ENCODE measurements at places on chromosomes 11 and 22.

- no peak for DNase-seq
- H3K4me3 ChIP-seq: no peak overlapping the region
- no peaks in the 10 kb centered on the region for H3K36me3 ChIP-seq
- H3K4me1 ChIP-seq: peaks cover 5% of the 10 kb centered on the region
- H3K27me3 ChIP-seq: no peaks in the 10 kb centered on the region
These were observed 123.6 kb downstream of the CCDC34 start for GRCh38 chr11:27239305-27239942.

- H3K4me1 ChIP-seq: no peaks in the 10 kb centered on the region
- DNase-seq: peak; percentile 32
- H3K4me3 ChIP-seq: peak overlapping the region; percentile 96
- no peaks in the 10 kb centered on the region for H3K27me3 ChIP-seq
These were observed 1.2 kb upstream of the FCHSD2 start for GRCh38 chr11:73143126-73143838.

DNA sequence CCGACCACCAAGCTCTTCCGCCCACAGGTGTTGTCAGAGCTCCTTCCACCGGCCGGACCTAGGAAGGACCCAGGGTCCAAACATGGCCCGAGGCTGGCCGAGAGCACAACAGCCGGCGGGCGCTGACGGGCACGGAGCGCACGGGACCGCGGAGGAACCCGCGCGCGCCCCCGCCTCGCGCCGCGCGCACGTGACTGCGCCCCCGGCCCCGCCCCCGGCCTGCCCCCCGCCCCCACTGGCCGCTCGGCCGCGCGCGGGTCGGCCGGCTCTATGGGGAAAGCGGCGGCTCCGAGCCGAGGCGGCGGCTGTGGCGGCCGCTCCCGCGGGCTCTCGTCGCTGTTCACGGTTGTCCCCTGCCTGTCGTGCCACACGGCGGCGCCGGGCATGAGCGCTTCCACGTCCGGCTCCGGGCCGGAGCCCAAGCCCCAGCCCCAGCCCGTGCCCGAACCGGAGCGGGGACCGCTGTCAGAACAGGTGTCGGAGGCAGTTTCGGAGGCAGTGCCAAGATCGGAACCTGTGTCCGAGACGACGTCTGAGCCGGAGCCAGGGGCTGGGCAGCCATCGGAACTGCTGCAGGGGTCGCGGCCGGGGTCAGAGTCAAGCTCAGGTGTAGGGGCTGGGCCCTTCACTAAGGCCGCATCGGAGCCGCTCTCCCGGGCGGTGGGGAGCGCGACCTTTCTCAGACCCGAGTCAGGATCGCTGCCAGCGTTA is at the start of gene OSBP2:
Gene OSBP2, plus strand, starts transcription at position 235 of the 711 bp plus-strand sequence. Its CDS starts 36 bp downstream, at position 271.
- no peaks in the 10 kb centered on the region for H3K27me3 ChIP-seq
- peak within 1 kb of the TSS; percentile 23 for H3K4me3 ChIP-seq
- no peaks in the 10 kb centered on the region for H3K4me1 ChIP-seq
- peak within 1 kb of the TSS; percentile 73 for H3K27ac ChIP-seq

DNA sequence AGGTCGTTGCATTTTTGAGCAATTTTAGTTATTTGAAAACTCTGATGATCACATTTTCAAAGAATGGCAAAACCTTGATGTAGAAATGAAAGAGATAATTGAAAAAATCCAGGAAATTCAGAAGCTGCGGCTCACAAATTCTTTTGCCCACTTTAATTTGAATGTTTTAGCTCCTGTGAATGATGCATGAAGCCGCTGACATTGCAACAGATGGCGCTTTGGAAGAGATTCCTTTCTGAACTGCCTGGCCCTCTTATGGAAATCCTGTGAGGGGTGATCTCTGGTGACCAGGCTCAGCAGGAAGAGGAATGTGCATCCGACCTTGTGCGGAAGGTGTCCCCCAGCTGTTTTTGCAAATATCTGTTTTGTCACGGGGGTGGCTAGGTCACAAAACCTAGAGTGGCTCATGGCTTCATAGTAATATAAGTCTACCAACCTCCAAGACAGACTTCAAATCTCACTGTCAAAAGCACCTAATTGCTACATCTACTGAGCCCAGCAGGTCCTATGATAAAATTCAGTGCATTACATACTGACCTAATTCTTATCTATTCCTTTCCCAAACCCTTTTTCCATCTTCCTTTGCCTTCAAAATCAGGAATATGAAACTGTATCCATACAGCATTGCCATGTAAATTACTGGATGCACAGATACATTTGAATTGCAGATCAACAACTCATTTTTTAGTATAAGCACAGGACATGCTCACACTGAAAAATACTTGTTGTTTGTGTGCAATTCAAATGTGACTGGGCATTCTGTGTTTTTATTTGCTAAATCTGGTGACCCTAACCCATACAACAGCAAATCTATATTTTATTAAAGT is 412.7 kb downstream of the ETS1 start:
- H3K27ac ChIP-seq: no peak overlapping the region
- no peaks in the 10 kb centered on the region for H3K36me3 ChIP-seq
- no peaks in the 10 kb centered on the region for H3K4me1 ChIP-seq

- no peak for DNase-seq
- H3K27me3 ChIP-seq: no peaks in the 10 kb centered on the region
- H3K27ac ChIP-seq: no peak overlapping the region
- no peaks in the 10 kb centered on the region for H3K4me1 ChIP-seq
- H3K36me3 ChIP-seq: no peaks in the 10 kb centered on the region
These were observed 12.9 kb upstream of the CRKL start for GRCh38 chr22:20904008-20904979.

GRCh38 chr11:83480251-83480650 is 194.1 kb upstream of the CCDC90B start:
- no peak for DNase-seq
- no peaks in the 10 kb centered on the region for H3K27me3 ChIP-seq
- H3K4me3 ChIP-seq: no peak overlapping the region
- H3K27ac ChIP-seq: no peak overlapping the region
- H3K4me1 ChIP-seq: no peaks in the 10 kb centered on the region

GRCh38 chr11:66857234-66857926 is 516 bp downstream of the LRFN4 start:
- H3K27ac ChIP-seq: peak overlapping the region; percentile 18
- H3K36me3 ChIP-seq: no peaks in the 10 kb centered on the region
- H3K4me3 ChIP-seq: peak overlapping the region; percentile 35
- H3K27me3 ChIP-seq: no peaks in the 10 kb centered on the region

DNA sequence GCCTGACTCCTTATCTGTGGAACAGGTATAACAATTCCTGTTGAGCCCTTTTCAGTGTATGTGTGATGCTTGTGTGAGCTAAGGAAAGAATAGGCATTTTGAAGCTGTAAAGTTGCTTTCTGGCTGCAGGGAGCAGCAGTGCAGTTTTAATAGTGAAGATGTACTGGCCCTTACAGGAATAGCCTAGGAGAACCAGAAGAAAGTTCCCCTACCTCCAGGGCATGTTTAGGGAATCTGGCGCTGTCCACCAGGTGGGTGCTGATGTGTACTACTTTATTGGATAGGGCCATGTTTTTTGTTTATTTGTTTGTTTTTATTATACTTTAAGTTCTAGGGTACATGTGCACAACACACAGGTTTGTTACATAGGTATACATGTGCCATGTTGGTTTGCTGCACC is 11.5 kb downstream of the BMAL1 start:
- H3K27ac ChIP-seq: no peak overlapping the region
- no peaks in the 10 kb centered on the region for H3K36me3 ChIP-seq
- H3K27me3 ChIP-seq: no peaks in the 10 kb centered on the region
- no peak for DNase-seq

- H3K27me3 ChIP-seq: no peaks in the 10 kb centered on the region
- no peak overlapping the region for H3K4me3 ChIP-seq
- no peak overlapping the region for H3K27ac ChIP-seq
- peak; percentile 15 for DNase-seq
- no peaks in the 10 kb centered on the region for H3K4me1 ChIP-seq
These were observed 1.0 kb upstream of the PANX1 start for GRCh38 chr11:94127638-94128037.

DNA sequence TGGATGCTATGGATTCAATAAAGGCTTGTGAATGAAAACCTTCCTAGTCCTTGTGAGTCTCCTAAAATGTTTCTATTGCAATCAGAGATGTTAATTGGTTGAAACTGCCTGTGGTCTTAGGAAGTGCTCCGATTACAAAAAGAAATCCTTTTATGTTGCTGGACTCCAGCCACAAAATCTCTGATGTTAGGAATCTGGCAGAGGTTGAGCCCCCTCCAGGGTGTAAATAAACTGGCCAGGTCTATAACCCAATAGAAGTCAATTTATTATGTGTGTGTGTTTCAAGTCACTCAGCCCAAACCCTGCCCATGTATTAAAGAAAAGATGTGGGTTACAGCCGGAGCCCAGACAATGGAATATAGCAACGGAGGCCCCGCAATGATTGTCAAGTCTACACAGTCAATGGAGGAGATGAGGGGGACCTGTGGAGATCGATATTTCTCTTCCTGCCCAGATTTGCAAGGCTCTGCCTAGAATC is 218.1 kb upstream of the SORL1-AS1 start:
- DNase-seq: no peak
- no peaks in the 10 kb centered on the region for H3K27me3 ChIP-seq
- H3K4me3 ChIP-seq: no peak overlapping the region
- no peaks in the 10 kb centered on the region for H3K36me3 ChIP-seq

DNA sequence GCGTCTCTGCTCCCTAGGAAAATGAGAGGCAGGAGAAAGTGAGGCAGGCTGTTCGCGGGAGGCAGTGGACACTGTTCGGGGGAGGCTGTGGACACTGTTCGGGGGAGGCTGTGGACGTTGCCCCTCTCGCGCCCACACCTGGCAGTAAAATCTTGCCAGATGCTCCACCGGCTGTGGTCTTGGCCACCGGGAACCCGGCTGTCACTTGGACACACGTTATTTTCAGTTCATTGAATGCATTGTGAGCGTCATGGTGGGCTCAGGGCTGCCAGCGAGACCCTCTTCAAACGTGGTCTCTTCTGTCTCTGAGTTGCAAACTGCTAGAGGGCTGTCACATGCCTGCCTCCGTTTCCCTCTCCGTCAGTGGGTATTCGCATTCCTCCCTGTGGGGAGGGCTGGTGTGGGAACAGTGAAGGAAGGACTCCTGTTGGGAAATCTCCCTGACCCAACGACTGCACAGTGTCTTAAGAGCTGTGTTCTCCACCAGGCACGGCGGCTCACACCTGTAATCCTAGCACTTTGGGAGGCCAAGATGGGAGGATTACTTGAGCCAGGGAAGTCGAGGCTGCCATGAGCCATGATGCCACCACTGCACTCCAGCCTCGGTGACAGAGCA is 1.4 kb downstream of the PRR5 start:
- no peak for DNase-seq
- H3K36me3 ChIP-seq: peaks cover 28% of the 10 kb centered on the region
- peak overlapping the region; percentile 66 for H3K27ac ChIP-seq
- no peaks in the 10 kb centered on the region for H3K27me3 ChIP-seq
- H3K4me3 ChIP-seq: peak overlapping the region; percentile 52

DNA sequence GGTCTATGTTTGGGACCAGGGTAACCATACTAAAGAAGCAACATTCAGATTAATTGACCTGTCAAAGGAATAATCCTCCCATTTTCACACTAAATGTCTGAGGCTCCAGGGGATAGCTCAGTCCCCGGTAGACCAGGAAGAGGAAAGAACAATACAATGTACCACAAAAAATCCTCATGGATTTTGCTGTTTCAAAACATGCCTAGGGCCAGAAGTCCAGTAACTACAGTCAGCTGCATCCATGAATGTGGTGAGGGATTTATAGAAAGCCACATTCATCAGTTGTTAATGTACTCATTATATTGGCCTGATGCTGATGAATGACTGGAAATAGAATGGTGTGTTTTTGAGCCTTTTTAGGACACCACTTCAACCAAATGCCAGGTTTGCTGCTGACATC is 6.9 kb upstream of the ETS1 start:
- H3K36me3 ChIP-seq: no peaks in the 10 kb centered on the region
- no peaks in the 10 kb centered on the region for H3K4me1 ChIP-seq
- peaks cover 3% of the 10 kb centered on the region for H3K27me3 ChIP-seq
- H3K27ac ChIP-seq: no peak overlapping the region
- no peak overlapping the region for H3K4me3 ChIP-seq
- no peak for DNase-seq

GRCh38 chr11:78312712-78313111 is 104.9 kb downstream of the GAB2 start:
- DNase-seq: no peak
- no peak overlapping the region for H3K4me3 ChIP-seq
- no peaks in the 10 kb centered on the region for H3K27me3 ChIP-seq
- no peak overlapping the region for H3K27ac ChIP-seq

GRCh38 chr22:44369916-44370801 is 57.4 kb upstream of the SHISAL1 start:
- no peak for DNase-seq
- no peaks in the 10 kb centered on the region for H3K27me3 ChIP-seq
- no peaks in the 10 kb centered on the region for H3K4me1 ChIP-seq
- no peaks in the 10 kb centered on the region for H3K36me3 ChIP-seq
- no peak overlapping the region for H3K27ac ChIP-seq
